Dermis microvascular lymphatic vessel endothelial cell (primary cell): ENCODE measurements at places on chromosomes 7 and 10.

DNA sequence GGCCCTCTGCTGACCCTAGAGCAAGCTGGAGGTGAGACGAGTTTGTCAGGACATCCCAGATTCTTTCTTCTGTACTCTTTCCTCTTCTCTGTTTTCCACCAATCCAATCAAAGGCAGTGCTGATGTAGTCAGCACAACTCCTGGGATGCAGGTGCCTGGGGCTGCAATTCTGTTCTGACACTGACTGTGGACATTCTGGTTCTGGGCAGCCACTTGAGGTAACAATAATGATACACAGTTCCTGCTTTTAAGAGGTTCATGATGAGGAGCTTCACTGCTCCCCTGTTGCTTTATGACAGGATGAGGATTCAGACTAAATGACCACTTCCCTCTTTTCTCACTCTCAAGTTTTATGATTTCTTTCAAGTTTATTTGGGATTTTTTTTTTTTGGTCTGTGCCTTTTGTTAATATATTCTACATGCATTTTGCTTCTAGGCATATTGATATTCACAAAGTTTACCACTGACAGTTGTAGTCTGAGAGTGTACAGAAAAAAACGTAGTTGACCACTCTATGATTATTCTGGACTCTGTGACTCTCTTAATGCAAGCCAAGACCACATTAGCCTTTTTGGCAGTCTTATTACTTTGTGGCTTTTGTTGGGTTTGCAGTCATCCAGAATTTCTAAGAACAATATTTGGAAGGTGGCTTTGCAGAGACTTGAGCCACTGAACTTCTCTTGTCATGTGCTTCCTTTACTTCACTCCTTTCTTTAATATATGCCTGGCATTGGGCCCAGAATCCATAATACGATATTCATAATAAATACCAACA lies 247.6 kb downstream of the AUTS2 start:
- no peak for DNase-seq

GRCh38 chr7:16531707-16532106 lies 5.1 kb downstream of the LRRC72 start:
- no peak for DNase-seq

GRCh38 chr10:507908-508444 lies 181.5 kb downstream of the DIP2C start:
- no peak for DNase-seq

DNA sequence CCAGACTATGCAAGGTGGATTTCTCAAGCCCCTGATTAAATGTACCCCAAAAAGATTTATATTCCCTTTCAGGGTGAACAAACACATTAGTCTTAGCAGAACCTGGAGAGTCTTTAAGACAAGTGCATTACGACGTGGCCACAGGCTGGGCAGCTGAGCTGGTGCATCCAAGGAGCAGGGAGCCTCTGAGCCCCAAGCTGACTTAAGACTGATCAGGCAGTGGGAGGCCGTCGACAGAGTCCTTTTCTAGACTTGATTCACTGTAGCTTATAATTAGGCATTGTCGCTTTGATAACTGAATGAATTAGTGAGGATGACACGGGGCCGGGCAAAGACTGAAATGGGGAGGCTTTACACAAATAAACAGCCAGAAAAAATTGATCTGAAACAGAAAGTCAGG lies 353.2 kb downstream of the GPAM start:
- no peak for DNase-seq

DNA sequence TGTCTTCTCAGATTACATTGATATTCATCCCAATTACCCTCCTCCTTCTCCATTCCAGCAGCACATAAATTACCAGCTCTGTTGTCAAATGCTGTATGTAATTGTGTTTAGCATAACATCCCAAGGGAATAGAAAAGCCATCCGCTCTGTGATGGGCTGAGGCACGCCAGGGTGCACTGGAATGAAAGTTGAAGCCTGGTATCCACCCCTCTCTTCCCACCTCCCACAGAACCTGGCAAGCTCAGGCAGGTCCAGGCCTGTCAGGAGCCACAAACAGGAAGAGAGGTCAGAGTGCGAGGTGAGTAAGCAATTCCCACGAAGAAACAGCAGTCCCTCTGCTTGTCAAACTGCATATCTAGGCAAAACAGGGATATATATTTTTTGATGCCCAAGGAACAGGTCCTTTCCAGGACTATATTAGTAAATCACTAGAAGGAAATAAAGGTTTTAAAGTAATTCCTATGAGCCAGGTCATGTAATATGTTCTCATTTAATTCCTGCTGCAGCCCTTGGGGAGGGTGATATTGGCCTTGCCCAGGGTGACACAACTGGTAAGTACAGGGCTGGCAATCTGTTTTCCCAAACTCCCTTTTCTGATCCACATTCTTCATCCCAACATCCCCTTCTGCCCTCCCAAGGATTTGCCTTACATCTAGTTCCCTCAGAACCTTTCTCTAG lies 155.6 kb upstream of the GHITM start:
- DNase-seq, result peak; percentile 81

- DNase-seq, result no peak
These were observed 42.8 kb downstream of the CLRN3 start for GRCh38 chr10:127849921-127850320.

GRCh38 chr7:41465571-41465970 lies 237.3 kb downstream of the INHBA start:
- DNase-seq, result no peak

DNA sequence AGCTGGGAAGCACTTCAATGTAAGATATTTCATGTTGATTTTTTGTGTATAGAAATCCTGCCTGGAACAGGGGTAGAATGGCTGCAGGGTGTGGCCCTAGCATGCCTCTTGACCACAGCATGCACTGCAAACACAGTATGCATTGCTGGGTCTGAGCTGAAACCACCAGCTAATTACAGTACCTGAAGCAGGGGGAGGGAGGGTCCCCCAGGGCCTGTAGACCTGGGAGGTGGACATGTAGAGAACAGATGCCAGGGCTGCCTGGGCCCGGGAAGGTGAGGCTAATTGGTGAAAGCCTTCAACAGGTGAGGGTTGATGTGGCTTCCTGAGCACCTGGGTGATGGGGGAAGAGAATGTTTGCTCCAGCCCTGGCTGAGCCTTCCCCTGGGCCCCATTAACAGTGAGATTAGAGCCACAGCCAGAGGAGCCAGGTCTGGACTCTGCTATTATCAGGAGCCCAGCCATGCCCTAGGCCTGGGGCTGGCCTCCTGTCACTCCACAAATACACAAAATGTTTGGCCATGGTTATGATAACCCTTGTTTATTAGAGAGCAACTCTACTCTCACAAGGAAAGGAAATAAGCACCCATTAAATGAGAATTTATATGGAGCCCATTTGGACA lies 83.3 kb downstream of the PLXNA4 start:
- no peak for DNase-seq

DNA sequence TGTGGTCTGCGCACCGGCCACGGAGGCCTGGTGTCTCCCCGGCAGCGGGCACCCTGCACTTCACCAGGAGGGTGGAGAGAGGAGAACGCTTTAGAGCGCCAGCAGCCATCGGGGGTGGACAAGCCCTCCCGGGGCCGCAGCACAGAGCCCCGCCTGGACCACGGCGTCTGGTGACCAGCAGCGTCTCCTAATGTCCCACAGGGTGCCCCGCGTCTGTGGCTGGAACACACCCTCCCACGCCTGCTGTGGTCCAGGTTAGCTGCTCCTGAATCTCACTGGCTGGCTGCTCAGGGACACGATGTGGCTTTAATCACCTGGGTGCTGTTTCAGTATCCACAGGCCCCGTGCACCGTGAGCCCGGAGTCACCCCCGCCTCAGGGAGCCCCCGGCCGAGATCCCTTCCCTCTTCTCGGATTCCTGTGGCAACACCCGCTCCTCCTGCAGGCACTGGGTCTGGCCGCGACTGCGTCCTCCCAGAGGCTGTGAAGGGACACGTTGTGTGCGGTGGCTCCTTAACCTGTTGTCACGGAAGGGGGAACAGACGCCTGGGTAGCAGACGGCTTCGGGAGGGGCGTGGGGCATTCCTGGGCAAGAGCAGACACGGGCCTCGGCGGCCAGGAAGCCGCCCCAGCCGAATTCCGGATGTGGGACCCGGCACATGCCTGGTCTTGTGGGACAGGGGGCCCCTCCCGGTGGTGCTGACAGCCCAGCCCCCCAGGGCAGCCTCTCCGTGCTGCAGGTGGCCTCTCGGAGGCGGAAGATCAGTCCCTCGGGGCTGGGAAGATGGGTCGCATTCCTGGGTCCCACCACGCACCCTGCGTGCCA lies 78.9 kb downstream of the FOXL3 start:
- DNase-seq, result no peak

- DNase-seq, result no peak
These were observed 45.9 kb downstream of the TSPAN15 start for GRCh38 chr10:69497231-69497561.

- peak; percentile 46 for DNase-seq
These were observed 54.6 kb downstream of the ARL4A start for GRCh38 chr7:12741951-12742575.

DNA sequence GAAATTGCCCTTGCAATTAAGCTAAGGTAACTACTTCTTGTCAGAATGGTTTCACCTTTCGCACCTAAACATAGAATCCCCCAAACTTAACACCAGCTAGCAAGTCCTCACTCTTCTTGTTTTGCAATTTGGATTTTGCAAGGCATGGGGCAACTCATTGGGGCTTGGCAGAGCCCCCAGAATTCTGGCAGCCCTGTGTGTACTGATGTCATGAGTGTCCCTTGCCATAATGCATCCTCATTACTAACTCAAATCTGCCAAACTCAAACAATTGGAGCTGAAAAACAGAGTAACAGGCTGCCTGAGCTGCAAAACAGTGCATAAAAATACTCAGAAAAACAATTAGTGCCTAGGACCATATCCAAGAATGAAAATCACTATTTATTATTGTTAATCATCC lies 7.9 kb upstream of the XPNPEP1 start:
- no peak for DNase-seq

DNA sequence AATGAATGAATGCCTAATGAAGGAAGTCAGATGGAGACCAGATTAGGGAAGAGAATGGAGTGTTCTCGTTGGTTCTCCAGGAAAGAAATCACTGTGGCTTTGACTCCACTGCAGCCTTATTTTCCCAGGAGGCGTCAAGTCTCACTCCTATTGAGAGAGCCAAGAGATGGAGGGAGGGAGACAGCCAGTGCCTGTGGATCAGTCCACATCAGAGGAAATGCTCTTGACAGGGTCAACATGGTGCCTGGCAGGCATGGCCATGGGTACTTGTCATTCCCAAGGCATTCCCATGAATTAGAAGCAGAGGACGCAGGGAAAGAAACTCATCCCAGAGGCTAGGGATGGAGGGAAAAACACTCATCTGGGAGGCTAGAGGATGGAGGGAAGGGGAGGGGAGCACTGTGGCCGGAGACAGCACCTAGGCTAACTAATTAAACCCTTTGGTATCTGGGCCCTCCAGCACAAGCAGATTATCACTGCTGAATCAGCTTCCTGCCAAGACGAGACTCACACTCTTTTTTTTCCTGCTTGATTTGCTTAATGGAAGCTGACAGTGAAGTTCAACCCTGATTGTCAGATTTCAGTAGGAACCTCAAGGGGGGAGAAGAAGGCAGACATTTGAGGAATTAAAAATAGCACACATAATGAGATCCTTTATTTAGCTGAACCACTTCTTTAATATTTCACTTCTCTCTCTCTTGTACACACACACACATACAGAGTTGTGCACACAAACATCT lies 1233.2 kb upstream of the AUTS2 start:
- DNase-seq, result no peak

DNA sequence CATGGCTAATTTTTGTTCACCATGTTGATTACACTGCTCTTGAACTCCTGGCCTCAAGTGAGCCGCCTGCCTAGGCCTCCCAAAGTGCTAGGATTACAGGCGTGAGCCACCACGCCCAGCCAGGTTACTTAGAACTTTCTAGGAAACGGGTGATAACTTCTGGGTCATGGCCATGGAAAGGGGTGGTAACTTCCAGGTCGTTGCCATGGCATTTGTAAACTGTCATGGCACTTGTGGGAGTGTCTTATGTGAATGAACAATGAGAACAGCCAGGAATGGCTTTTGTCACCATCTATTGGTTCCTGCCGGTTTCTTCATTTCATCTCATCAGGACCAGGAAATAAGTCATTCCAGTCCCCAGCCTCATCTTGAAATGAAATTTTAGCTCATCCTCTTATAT lies 120.9 kb downstream of the SLC16A9 start:
- no peak for DNase-seq

GRCh38 chr7:121002-121785 lies 71.2 kb upstream of the FAM20C start:
- DNase-seq, result no peak

DNA sequence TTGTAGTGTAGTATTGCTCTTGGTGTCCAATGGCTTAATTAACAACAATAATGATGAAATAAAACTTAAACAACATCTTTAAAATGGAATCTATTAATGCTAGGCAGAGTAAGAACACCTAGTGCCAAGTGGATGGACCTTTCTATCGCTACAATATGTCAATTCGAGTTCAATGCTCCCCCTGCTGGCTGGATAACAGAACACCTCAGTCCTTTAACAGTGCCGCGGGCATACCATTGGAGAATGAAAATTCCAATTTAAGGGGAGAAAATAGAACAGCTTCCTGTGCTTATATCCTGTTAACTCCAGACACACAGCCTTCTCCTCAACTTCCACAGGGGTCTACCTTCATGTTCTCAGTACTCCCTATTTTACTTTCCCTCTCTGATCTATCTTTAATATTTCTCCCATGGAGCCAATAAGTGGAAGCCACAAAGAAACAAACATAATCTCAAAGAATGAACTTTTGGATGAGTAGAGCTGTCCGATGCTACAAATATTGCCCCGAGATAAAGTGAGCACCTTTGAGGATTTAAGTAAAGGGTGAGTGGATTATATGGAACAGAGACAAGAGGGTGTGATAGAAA lies 41.4 kb downstream of the COL1A2 start:
- DNase-seq, result peak; percentile 73

- peak; percentile 99 for DNase-seq
These were observed 38.4 kb downstream of the PTPRE start for GRCh38 chr10:127945341-127945758.

GRCh38 chr7:156219307-156220077 lies 407.2 kb upstream of the SHH start:
- DNase-seq, result no peak

GRCh38 chr10:71006506-71006905 lies 118.1 kb upstream of the PCBD1 start:
- DNase-seq, result no peak

- no peak for DNase-seq
These were observed 5.9 kb downstream of the MGMT start for GRCh38 chr10:129472696-129473555.

- no peak for DNase-seq
These were observed 30.3 kb downstream of the PIK3CG start for GRCh38 chr7:106895246-106895864.

GRCh38 chr10:84908491-84908890 lies 580.1 kb downstream of the CCSER2 start:
- DNase-seq, result no peak

GRCh38 chr7:100119970-100120732 lies 717 bp downstream of the CNPY4 start:
- no peak for DNase-seq

DNA sequence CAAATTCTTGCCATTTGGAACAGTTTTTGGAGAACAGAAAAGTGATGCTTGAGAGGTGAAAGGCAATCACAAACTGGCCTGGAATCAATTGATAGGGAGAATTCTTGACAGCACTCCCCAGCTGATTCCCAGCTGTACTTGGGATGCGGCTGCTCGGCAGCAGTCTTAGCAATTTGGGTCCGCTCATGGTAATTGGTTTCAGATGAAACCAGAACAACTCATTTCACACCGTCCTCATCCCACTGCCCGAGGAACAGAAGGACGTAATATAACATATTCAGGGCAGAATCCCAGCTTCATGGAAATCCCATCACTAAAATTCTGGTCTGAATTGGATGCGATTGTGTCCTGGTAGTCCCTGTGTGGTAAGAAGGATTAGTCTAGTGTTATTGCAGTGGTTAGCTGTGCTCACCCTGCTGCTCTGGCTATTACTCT lies 223.3 kb upstream of the FERD3L start:
- no peak for DNase-seq

- DNase-seq, result no peak
These were observed 128.3 kb downstream of the AMPH start for GRCh38 chr7:38502848-38503247.
